Caco-2 (cell line): ENCODE measurements at places on chromosomes 3 and 15. TPM values are rescaled to one million over a fixed set of nuclear protein-coding genes. Genes with fewer than 3 reads are reported as not detected.

DNA sequence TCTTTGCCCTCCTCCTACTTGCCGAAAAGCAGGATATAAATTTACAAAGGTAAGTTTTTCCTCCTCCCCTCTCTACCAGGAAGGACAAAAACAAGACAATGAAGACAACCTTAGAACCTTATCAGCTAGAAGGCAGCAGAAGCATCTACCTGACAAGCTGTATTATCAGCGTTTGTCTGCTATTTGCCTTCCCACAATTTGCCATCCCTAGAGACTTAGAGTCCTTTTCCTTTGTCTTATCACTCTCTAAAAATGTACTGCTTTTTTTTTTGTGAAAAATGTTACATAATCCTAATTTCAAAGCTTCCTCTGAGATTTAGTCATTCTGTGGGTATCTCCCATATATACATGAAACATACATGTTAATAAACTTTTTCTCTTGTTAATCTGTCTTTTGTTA, 176.9 kb upstream of the PROK2 start:
- no peak for DNase-seq

DNA sequence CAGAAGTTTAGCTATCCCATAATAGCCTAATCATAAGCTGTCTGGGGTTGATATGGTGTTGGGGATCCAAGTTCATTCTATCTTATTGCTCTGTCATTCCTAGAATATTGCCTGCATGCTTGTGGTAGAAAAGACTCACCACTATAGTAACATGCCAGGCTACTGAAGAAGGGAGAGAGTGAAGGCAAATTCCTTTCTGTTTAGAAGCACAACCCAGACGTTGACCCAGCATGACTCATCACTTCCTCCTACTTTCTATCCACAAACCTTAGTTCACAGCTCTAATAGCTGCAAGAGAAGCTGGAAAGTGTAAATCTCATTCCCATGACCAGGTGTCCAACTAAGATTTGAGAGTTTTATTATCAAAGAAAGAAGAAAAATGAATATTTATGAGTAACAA, 57.8 kb upstream of the NMD3 start:
- no peak for DNase-seq

- DNase-seq = no peak
Measured at GRCh38 chr15:67023517-67024313, 41.7 kb upstream of the SMAD3 start.

DNA sequence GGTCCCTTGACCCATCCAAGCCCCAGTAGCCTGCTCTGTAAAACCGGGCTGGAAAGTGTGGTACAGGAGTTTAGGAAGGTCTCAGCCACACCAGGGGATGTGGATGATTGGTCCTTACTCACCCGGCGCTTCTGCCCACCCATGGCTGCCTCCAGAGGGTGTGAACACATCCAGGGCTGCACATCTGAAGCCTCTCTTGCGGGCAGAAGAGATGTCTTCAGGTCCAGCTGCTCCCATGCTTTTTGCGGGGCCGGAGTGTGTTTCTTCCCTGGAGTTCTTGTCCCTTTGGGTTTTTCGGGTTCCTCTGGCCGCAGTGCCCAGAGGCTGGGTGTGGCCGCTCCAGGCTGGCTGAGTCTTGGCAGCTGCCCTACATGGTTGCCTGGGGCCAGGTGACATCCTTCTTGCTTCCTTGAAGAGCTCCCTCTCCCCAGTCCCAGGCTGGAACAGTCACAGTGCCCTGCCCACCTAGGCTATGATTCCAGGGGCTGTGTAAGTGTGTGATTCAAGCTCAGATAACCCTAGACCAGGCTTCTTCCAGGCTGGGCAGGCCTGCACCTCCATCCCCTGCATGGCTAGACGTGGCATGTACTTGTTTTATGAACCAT, 33.9 kb downstream of the HDAC11 start:
- DNase-seq = no peak

- DNase-seq = no peak
Measured at GRCh38 chr3:27657404-27657803, 64.7 kb downstream of the EOMES start.

DNA sequence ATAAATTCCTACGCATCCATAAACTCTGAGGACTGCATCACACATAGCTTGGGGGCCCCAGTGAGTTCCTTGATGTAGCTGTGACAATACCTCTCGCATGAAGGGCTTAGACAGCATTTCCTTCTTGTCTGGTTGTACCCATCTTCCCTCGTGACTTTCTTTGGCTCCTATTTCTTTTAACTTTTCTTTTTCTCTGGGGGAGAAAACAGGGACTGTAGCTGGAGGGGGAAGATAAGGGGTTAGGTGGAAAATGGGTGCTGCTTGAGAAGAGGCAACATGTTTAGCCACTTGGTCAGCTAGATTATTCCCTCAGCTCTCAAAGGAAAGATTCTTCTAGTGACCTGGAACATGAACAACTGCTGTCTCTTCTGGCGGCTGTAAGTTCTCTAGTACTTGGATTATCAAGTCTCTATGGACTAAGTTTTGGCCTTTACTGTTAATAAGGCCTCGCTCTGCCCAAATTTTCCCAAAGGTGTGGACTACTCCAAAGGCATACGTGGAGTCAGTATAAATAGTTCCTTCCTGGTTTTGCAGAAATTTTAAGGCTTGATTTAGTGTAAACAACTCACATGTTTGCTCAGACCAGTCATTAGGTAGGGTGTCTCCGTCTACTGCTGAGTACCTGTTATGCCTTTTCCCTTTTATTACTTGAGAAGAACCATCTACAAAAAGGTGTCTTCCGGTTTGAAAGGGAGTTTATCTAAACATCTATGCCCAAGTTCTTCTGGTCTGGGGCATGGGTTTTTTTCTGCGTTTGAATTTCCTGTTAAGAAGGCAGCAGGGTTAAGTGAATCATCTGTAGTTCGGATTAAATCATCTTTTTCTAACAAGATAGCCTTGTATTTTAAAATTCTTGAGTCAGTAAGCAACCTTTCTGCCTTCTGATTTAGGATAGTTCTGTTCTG, 21.0 kb upstream of the ATG7 start:
- DNase-seq = no peak

DNA sequence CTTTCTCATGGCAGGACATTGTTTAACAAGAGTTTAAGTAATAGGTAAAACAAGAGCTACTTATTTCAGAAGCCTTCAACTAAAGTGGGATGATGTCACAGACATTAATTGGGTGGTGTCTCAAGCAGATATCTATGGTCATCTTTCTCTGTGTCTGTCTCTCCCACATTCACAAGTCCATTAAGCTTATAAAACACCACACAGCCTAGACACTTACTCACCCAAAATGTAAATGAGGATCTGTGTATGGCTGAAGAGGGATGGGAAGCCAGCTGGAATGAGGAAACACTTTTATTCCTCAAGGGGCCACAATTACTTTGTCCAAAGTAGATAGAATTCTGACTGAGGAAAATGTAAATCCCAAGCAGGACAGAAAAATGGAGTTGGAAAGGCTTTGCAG, 183.8 kb downstream of the THRB start:
- DNase-seq = no peak

DNA sequence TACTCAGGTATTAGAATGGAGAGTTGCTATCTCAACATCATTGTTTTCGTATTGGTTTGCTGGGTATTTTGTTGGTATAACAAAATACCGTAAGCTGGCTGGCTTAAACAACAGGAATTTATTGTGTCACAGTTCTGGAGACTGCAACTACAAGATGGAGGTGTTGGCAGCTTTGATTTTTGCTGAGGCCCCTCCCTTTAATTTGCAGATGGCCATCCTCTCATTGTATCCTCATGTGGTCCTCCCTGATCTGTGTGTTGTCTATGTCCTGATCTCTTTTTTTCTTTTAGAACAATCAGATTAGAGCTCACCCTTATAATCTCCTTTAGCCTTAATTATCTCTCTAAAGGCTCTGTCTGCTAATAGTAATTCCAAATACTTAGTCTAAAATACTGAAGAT, 299.8 kb upstream of the GOLIM4 start:
- DNase-seq = no peak

DNA sequence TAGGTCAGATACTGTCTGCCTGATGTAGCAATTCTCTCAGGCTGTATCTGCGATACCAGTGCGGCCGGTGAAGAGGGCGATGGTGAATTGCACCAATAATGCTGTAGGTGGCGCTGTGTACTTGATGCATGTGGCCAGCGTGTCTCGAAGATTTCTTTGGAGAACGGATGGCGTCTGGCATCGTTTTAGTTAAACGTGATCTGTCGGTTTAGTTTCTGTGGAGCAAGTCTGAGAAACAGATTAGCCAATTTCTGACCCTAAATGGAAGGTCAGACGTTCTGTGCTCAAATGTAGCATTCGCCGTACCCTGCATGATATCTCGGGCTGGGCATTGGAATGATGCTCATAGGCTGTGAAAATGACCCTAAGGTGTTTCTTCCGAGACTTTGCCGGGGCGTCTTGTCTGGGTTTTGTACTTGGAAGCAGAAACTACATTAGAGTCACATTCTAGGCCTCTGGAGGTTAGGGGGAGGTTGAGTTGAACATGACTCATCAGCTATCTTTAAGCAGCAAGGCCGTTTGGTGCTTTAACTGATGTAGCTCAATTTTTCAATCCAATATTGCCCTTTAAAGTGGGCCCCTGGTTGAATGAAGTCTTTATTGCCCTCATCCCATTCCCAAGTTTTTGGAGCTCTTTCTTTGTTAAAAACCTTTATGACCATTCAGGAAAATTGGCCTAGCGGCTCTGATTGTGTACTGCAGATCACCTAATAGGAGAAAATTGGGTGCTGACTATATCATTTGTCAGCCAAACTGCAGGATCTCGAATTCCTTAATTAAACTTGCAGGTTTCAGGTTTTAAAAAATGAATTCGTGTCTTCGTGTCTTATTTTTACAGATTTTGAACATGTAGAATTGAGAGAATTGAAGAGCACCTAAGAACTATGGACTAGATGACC, 80.0 kb downstream of the SQOR start:
- DNase-seq = peak; percentile 70

- DNase-seq = no peak
Measured at GRCh38 chr3:46236294-46237054, 5.8 kb upstream of the CCR3 start.

- no peak for DNase-seq
Measured at GRCh38 chr15:76988867-76989780, 5.8 kb upstream of the PSTPIP1 start.

GRCh38 chr3:72888546-72889309, 882 bp downstream of the GXYLT2 start:
- no peak for DNase-seq

DNA sequence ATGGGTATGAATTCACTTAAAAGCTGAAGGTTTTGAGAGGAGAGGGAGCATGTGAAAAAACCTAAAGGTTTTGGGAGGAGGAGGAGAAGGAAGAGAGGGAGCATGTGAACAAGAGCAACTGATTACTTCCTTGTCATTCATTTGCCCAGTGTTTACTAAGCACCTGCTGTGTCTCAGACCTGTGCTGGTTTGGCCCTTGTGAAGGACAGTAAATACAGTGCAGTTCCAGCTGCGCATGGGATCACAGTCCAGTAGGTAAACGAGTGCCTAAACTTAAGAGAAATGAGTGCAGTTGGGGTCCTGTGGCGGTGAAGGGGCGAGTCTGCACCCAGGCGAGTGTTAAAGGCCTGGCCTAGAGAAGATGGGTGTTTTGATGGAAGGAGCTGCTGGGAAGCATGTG, 38.6 kb downstream of the IGF1R start:
- DNase-seq = no peak

GRCh38 chr3:194057570-194058188, 78.3 kb upstream of the HES1 start:
- DNase-seq = no peak

DNA sequence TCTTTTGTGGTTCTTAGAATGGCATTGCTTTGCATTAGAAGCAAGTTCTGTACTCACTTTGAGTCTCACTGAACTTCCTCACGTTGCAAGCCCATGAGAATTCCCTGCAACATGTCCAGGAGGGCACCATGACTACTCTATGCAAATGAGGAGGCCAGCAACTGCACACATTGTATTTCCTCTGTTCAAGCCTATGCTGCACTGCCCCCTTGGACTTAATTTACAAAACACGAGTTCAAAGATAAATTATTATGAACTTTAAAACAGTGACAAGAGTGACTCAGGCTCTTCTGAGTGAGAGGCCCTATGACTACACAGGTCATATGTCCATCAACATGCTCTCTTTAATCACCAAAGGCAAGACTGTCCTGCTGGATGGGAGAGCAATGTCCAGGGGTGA, 484.2 kb upstream of the ATP11B start:
- peak; percentile 2 for DNase-seq

DNA sequence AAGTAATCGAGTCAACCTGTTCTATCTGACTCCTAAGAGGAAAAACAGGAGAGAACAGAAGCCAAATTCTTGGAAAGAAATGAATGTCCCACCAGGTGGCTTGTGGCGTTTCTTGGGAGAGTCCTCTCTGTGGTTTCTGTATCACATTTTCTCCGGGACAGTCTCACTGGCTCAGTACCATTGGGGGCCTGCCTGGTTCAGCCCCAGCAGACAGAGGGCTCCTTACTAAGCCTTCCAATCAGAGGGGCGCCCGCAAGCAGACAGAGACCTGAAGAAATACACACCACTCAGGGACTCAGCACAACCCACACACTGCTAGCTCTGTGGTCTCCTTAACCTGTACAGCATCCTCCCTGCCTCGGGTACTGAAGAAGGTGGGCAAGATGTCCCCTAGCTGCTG, 302.1 kb downstream of the TLE3 start:
- no peak for DNase-seq

The ZNF860 gene
- 4.7 and 5.9 TPM in 2 replicates for total RNA-seq

The CYP1A1 gene
- 55.5 and 73.8 TPM in 2 replicates for total RNA-seq

The SCN10A gene
- total RNA-seq = not detected in 2 replicates

The ZFYVE19 gene
- 26.7 and 26.9 TPM in 2 replicates for total RNA-seq

The TIGIT gene
- total RNA-seq = not detected in 2 replicates
